Activated CD8-positive, alpha-beta memory T cell treated with anti-CD3 and anti-CD28 coated beads for 4 hours (primary cell): ENCODE measurements at places on chromosomes 5 and 9.

DNA sequence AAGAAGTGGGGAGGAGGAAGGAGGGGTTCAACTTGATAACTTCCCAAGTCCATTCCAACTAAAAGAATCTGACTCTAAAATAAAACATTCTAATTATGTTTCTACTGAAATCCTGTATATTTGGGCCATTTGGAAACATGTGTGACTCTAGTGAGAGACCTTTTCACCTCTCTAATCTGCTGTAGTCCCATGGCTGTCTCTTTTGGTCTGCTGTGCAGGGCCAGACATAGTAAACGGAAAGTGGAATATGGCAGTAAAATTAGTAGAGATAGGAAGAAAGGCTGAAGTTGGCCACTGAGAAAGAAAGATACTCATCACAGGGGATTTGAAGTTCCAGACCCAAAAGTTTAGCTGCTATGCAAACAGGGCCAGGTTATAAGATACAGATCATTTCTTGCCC is 15.9 kb downstream of the RFX3 start:
- DNase-seq: no peak

DNA sequence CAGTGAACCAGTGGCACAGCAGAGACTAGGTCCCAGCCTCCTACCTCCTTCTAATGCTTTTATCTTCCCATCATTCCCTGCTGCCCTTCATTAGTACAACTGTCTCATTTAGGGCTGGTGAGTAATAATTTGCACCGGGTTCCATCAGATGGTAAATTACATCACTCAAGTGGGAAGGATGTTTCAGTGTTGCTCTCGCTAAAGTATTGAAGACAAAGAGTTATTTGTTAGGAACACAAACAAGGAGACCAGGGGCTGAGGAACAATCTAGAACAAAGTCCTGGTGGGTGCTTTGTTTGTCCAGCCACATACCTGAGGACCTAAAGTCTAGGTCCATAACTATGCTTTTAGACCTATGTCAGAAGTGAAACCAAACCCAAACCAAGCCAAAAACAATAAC is 52.4 kb downstream of the SEC61B start:
- DNase-seq: no peak

DNA sequence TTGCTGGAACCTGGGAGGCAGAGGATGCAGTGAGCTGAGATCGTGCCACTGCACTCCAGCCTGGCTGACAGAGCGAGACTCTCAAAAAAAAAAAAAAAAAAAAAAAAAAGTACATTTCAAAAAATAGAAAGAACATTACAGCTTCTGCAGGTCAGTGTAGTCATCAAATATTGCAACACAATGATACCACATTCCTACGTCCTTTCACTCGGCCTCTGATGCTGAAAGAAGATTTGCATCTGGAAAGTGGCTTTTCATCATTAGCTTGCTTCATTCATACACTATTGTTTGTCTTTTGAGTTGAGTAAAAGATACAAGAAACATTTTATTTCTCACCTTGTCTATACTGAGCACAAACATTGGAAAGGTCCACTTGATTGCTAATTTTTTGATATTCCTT is 59.6 kb upstream of the CPLANE1 start:
- no peak for DNase-seq

GRCh38 chr5:112203229-112203628 is 215.8 kb downstream of the EPB41L4A start:
- no peak for DNase-seq

DNA sequence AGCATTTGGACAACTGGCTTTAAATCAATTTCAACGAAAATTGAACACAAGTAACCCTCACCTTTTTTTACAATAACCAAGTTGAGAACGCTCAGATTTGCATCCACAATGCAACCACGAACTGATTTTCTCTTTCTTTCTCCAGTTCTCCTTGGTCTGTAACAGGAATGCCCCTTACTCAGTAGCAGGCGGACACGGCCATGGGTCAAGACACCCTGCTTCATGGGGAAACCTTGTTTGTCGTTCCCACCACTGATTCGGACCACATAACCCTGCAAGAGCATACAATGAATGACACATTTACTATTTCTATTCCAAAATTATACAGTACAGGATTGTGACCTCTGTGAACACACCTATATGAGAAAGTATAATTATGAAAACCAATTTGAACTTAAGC is 1.4 kb downstream of the RPS6 start:
- DNase-seq: no peak

- no peak for DNase-seq
Observed at GRCh38 chr5:151056379-151057325, 24.2 kb downstream of the TNIP1 start.

- DNase-seq: no peak
Observed at GRCh38 chr5:56759521-56760216, 55.7 kb upstream of the MAP3K1 start.

GRCh38 chr9:138010861-138011260 is 133.3 kb downstream of the CACNA1B start:
- DNase-seq: no peak
